ENCODE measurements at places on chromosomes 2 and 18. TPM values are rescaled to one million over a fixed set of nuclear protein-coding genes. Genes with fewer than 3 reads are reported as not detected.

Gene CDH20
- total RNA-seq = not detected

Gene BOLL
- total RNA-seq = not detected

Gene POTEF
- total RNA-seq = 0.76 TPM

Gene CDH2
- total RNA-seq = 0.26 TPM

Gene STRN
- 26.6 TPM for total RNA-seq
